Activated CD4-positive, alpha-beta T cell treated with anti-CD3 and anti-CD28 coated beads, Interleukin-2, amount 50 U/mL, for 24 hours (primary cell): ENCODE measurements at places on chromosomes 13 and 19.

GRCh38 chr13:112793545-112794445, 104.0 kb downstream of the ATP11A start:
- DNase-seq = no peak

DNA sequence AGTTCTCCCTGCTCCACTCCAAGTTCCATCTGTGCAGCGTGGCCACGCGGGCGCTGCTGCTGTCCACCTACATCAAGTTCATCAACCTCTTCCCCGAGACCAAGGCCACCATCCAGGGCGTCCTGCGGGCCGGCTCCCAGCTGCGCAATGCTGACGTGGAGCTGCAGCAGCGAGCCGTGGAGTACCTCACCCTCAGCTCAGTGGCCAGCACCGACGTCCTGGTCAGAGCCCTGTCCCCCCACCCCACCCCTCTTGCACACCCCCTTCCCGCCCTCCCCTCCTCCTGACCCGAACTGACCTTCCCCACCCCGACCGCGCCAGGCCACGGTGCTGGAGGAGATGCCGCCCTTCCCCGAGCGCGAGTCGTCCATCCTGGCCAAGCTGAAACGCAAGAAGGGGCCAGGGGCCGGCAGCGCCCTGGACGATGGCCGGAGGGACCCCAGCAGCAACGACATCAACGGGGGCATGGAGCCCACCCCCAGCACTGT, 11.6 kb downstream of the FUZ start:
- DNase-seq = no peak

DNA sequence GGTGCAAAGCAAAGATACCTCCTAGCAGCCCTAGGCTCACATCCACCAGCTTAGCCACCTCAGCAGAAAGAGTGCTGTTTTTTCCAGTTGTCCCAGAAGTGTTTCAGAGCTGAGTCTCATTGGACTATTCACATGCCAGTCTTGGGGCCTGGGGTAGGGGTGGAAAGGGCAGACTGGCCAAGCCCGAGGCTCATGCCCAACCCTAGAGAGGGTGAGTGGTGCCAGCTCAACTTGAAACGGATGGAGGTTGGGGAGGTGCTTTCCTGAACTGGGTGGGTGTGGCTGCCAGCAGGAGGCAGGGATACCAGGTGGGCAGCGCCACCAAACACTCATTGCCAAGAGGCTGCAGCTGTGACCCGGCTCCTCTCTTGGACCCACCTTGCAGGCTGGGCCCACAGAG, 116.9 kb downstream of the DPF1 start:
- DNase-seq = no peak

GRCh38 chr19:41705393-41706174, 2.8 kb upstream of the CEACAM5 start:
- no peak for DNase-seq

DNA sequence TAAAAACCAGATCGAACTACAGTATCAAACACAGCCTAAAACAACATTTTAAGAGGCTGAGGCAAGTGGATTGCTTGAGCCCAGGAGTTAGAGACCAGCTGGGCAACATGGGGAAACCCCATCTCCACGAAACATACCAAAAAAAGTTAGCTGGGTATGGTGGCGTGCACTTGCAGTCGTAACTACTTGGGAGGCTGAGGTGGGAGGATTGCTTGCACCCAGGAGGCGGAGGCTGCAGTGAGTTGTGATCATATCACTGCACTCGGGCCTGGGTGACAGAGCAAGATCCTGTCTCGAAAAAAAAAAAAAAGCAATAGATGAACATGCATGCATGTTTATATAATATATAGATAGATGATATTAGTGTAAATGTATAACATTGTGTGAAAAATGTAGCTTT, 5.2 kb upstream of the MRPS31 start:
- DNase-seq = no peak

- DNase-seq = no peak
Observed at GRCh38 chr13:26485786-26486185, 71.7 kb upstream of the WASF3 start.
